ENCODE measurements at places on chromosomes 4 and X. TPM values are rescaled to one million over a fixed set of nuclear protein-coding genes. Genes with fewer than 3 reads are reported as not detected.

Gene CLDN24
- total RNA-seq, result not detected

Gene UGT2A1
- not detected for total RNA-seq

Gene PABPC5
- total RNA-seq, result 2.5 TPM

Gene SATL1
- not detected for total RNA-seq

Gene ADH5
- 190 TPM for total RNA-seq

Gene RHOXF1
- total RNA-seq, result not detected

Gene TMEM154
- total RNA-seq, result 11.1 TPM

Gene CORIN
- total RNA-seq, result under 0.01 TPM

Gene SLC26A1
- under 0.01 TPM for total RNA-seq

Gene GRIA2
- not detected for total RNA-seq
